ENCODE measurements at places on chromosomes 1 and 21. TPM values are rescaled to one million over a fixed set of nuclear protein-coding genes. Genes with fewer than 3 reads are reported as not detected.

S100A7A gene
- not detected for total RNA-seq

- peak overlapping the region; percentile 23 for H3K27ac ChIP-seq
- no peaks in the 10 kb centered on the region for H3K4me1 ChIP-seq
- no peak for DNase-seq
- no peaks in the 10 kb centered on the region for H3K36me3 ChIP-seq
- H3K27me3 ChIP-seq: no peaks in the 10 kb centered on the region
- H3K4me3 ChIP-seq: no peak overlapping the region
Observed at GRCh38 chr1:119779869-119780356, 11.2 kb upstream of the HMGCS2 start.

DNA sequence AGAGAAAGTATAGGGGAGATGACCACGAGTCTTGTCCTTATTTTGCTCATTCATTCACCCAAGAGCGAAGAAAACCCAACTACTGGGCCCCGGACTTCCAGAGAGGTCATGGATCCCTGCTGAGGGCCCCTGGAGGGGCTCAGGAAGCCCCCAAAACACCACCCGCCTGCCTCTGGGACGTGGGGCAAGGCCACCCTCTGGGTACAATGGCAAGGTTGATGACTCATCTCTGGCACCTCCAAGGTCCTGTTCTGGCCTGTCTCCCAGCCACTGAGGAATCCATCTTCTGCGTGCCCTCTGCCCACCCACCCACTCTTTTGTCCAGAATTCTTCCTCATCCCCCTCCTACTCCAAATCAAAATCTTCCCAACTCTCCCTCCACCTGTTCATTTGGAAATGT, 21.3 kb upstream of the PRDM15 start:
- no peak overlapping the region for H3K27ac ChIP-seq
- H3K36me3 ChIP-seq: no peaks in the 10 kb centered on the region
- H3K4me3 ChIP-seq: no peak overlapping the region
- DNase-seq: no peak
- no peaks in the 10 kb centered on the region for H3K4me1 ChIP-seq

GRCh38 chr21:37623689-37624088, 257.1 kb downstream of the DYRK1A start:
- no peaks in the 10 kb centered on the region for H3K36me3 ChIP-seq
- no peaks in the 10 kb centered on the region for H3K4me1 ChIP-seq
- no peak overlapping the region for H3K4me3 ChIP-seq
- H3K27me3 ChIP-seq: no peaks in the 10 kb centered on the region
- H3K27ac ChIP-seq: no peak overlapping the region

FCGR2B gene
- total RNA-seq: 124 TPM

GRCh38 chr1:233959102-233959501, 54.6 kb downstream of the SLC35F3 start:
- H3K36me3 ChIP-seq: no peaks in the 10 kb centered on the region
- no peak overlapping the region for H3K27ac ChIP-seq
- no peak for DNase-seq

NDUFS5 gene
- total RNA-seq: 393 TPM

- H3K36me3 ChIP-seq: no peaks in the 10 kb centered on the region
- no peaks in the 10 kb centered on the region for H3K27me3 ChIP-seq
- no peak for DNase-seq
- H3K4me1 ChIP-seq: no peaks in the 10 kb centered on the region
Observed at GRCh38 chr1:242452573-242452972, 71.9 kb downstream of the PLD5 start.

FCGR1A gene
- 2.8 TPM for total RNA-seq

- H3K4me3 ChIP-seq: no peak overlapping the region
- no peaks in the 10 kb centered on the region for H3K27me3 ChIP-seq
- no peaks in the 10 kb centered on the region for H3K36me3 ChIP-seq
- no peak overlapping the region for H3K27ac ChIP-seq
- no peak for DNase-seq
- H3K4me1 ChIP-seq: peaks cover 11% of the 10 kb centered on the region
Observed at GRCh38 chr1:208222376-208223126, 21.6 kb downstream of the PLXNA2 start.

GGPS1 gene
- total RNA-seq: 22.4 TPM

DNA sequence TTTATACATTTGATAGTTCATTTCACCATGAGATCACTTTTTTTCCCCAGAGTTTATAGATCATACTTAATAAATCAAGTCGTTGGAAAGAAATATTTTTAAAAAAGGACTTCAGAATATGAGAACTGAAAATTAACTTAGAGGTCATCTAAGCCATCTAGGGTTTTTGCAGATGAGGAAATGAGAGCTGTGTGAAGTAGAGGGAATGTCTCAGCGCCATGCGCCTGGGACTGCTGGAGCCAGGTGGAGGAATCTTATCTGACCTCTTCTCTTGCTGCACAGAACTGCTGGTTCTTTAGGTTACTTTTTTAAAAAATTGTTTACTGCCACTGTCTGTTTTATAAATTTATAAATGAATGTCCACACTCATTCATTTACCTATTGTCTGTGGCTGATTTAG, 11.5 kb downstream of the SH3BGR start:
- no peak for DNase-seq
- no peaks in the 10 kb centered on the region for H3K4me1 ChIP-seq
- H3K36me3 ChIP-seq: no peaks in the 10 kb centered on the region
- no peaks in the 10 kb centered on the region for H3K27me3 ChIP-seq

GRCh38 chr1:216723274-216723780, at the start of gene ESRRG:
Gene ESRRG (minus strand): TSS chr1:216723429. CDS start chr1:216723299, 130 bp downstream.
- no peaks in the 10 kb centered on the region for H3K36me3 ChIP-seq
- no peaks in the 10 kb centered on the region for H3K4me1 ChIP-seq
- H3K27ac ChIP-seq: no peak within 1 kb of the TSS
- peak within 1 kb of the TSS; percentile 55 for H3K4me3 ChIP-seq
- no peaks in the 10 kb centered on the region for H3K27me3 ChIP-seq

FAM3B gene
- total RNA-seq: 1.6 TPM

- no peaks in the 10 kb centered on the region for H3K4me1 ChIP-seq
- H3K36me3 ChIP-seq: no peaks in the 10 kb centered on the region
- H3K27me3 ChIP-seq: no peaks in the 10 kb centered on the region
Observed at GRCh38 chr1:151416231-151416630, 16.9 kb downstream of the PSMB4 start.

DNAJC28 gene
- 2.0 TPM for total RNA-seq

MYOG gene
- total RNA-seq: not detected

- no peak for DNase-seq
- H3K27me3 ChIP-seq: no peaks in the 10 kb centered on the region
- H3K4me1 ChIP-seq: no peaks in the 10 kb centered on the region
- no peaks in the 10 kb centered on the region for H3K36me3 ChIP-seq
- no peak overlapping the region for H3K4me3 ChIP-seq
Observed at GRCh38 chr1:79431340-79431739, 424.8 kb upstream of the ADGRL4 start.

GRCh38 chr1:16248603-16249516, 11.9 kb upstream of the CPLANE2 start:
- H3K27me3 ChIP-seq: no peaks in the 10 kb centered on the region
- peak; percentile 68 for DNase-seq
- peaks cover 4% of the 10 kb centered on the region for H3K36me3 ChIP-seq
- peak overlapping the region; percentile 83 for H3K27ac ChIP-seq
- H3K4me3 ChIP-seq: peak overlapping the region; percentile 4

GRCh38 chr1:9291914-9292360, 757 bp upstream of the SPSB1 start:
- peak overlapping the region; percentile 92 for H3K27ac ChIP-seq
- H3K36me3 ChIP-seq: no peaks in the 10 kb centered on the region
- H3K27me3 ChIP-seq: no peaks in the 10 kb centered on the region
- peak overlapping the region; percentile 98 for H3K4me3 ChIP-seq

- no peak overlapping the region for H3K27ac ChIP-seq
- H3K4me3 ChIP-seq: no peak overlapping the region
- no peaks in the 10 kb centered on the region for H3K36me3 ChIP-seq
- no peaks in the 10 kb centered on the region for H3K4me1 ChIP-seq
Observed at GRCh38 chr1:18020021-18020817, 87.4 kb upstream of the IGSF21 start.

- H3K4me1 ChIP-seq: no peaks in the 10 kb centered on the region
- H3K27me3 ChIP-seq: no peaks in the 10 kb centered on the region
- no peak overlapping the region for H3K27ac ChIP-seq
- DNase-seq: no peak
- H3K36me3 ChIP-seq: no peaks in the 10 kb centered on the region
Observed at GRCh38 chr1:207084701-207085180, 3.9 kb upstream of the C4BPB start.

GSTM5 gene
- 4.6 TPM for total RNA-seq

DNA sequence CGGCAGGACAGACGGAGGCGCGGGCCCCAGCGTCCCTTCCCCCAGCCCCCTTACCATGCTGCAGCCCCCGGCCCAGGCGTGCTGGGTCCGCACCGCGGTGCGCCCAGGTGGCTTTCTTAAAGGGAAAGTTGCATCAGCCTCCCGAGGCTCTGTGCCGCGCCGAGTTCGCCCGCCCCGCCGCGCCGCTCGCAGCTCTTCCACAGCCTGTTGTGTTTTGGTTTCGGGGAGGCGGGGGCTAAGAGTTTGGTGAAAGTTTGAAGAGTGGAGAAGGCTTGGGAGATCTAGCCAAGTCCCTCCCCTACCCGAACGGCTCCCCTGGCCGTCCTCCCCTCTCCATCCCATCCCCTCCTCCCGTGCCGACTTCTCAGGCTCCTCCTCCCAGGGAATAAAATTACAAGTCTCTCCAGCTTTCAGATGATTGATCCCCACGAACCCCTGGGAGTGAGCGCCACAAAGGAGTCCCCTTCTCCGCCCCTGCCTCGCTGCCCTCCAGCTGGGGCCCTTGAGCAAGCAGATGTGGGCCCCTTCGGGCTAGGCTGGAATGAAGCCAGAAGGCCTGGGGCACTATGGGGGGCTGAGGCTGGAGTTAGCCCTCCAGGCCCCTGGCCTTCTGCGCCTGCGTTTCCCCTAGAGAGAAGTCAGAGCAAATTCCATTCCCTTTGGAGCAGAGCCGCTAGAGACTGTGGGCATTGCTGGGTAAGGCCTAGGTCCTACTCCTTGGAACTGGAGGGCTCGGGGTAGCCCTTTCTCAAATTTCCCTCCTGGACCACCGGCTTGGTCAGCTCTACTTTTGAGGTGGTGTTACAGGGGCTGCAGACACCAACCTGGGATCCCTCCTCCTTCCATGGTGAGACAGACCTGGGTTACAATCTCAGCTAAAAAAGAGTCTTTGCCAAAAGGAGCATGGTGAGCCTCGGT, at the start of gene SLC6A9:
Gene SLC6A9, minus strand, starts transcription at position 211 of the 918 bp plus-strand sequence. CDS start 7,185 bp downstream, outside the sequence.
- peak; percentile 68 for DNase-seq
- no peaks in the 10 kb centered on the region for H3K36me3 ChIP-seq
- peak within 1 kb of the TSS; percentile 84 for H3K4me3 ChIP-seq

- H3K4me1 ChIP-seq: no peaks in the 10 kb centered on the region
- no peak for DNase-seq
- H3K27ac ChIP-seq: no peak overlapping the region
- no peak overlapping the region for H3K4me3 ChIP-seq
- no peaks in the 10 kb centered on the region for H3K36me3 ChIP-seq
Observed at GRCh38 chr1:110515041-110515440, 3.9 kb downstream of the KCNA10 start.

- DNase-seq: no peak
- peaks cover 15% of the 10 kb centered on the region for H3K4me1 ChIP-seq
- no peak overlapping the region for H3K27ac ChIP-seq
- no peak overlapping the region for H3K4me3 ChIP-seq
Observed at GRCh38 chr21:38989379-38989744, 183.6 kb downstream of the ETS2 start.

GRCh38 chr21:46171996-46172862, 12.0 kb downstream of the SPATC1L start:
- H3K27ac ChIP-seq: no peak overlapping the region
- DNase-seq: no peak
- no peak overlapping the region for H3K4me3 ChIP-seq

GRCh38 chr1:60169206-60169605, 95.6 kb upstream of the C1orf87 start:
- H3K27me3 ChIP-seq: no peaks in the 10 kb centered on the region
- no peak for DNase-seq
- no peak overlapping the region for H3K4me3 ChIP-seq
- no peaks in the 10 kb centered on the region for H3K36me3 ChIP-seq
- H3K4me1 ChIP-seq: no peaks in the 10 kb centered on the region
- no peak overlapping the region for H3K27ac ChIP-seq

DISP1 gene
- 7.5 TPM for total RNA-seq

PLXNA2 gene
- total RNA-seq: 18.2 TPM

KRTAP13-2 gene
- total RNA-seq: not detected

DNA sequence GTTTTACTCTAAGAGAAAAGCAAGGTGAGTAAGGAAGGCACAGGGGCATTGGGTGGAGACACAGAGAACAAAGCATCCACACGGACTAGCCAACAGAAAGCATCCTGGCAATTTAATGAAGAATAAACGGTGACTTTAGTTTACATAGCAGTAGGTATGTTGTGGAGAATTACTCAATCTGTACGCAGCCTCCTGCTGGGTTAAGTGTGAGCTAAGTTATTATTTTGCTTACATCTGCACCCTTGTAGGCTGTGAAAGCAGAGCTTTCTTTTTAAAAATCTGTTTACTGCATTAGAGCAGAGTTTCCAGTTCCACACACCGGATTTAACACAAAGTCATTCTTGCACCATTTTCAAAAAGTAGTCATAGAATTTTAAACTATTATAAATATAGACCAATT, 144.5 kb downstream of the AKT3 start:
- H3K36me3 ChIP-seq: no peaks in the 10 kb centered on the region
- no peak overlapping the region for H3K27ac ChIP-seq
- H3K4me3 ChIP-seq: no peak overlapping the region
- no peaks in the 10 kb centered on the region for H3K4me1 ChIP-seq

FOXE3 gene
- total RNA-seq: not detected

DNA sequence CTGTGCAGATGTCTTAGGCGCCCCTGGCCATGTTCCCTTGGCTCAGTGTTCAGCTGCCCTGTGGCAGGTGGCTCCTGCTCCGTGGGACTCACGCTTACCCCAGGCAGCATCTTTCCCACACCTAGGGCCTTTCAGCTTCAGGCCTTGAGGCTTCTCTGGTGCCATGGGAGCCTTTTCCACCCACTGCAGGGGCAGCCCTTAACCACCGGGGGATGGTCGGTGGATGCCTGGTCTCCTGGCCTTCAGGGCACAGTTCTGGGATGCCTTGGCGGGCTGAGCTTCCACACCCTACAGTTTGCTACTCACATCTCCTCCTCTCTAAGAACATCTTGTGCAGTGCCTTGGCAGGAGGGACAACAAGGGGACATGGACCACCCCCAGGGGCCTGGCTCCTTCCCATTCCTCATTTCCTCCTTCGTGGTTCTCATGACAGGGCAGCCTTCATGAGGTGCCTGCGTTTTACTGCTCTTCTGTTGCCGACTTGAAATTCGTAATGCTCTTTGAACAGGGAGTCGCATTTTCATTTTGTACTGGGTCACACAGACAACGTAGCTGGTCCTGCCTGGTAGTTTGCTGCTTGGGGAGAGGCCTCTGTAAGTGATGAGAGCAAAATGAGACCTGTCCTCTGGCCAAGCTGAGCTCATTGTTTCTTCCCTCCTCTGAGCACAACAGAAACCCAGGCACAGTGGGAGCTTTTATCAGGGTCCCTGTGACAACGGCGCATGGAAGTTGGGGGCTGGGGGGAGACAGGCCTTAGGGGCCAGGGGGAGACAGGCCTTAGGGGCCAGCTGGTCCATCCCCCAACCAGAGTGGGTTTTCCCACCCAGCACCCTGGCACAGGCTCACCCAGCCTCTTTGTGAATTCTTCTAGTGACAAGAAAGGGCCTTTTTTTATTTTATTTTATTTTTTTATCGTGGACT, 62.0 kb upstream of the NEK2 start:
- H3K27ac ChIP-seq: no peak overlapping the region
- no peak for DNase-seq
- H3K36me3 ChIP-seq: no peaks in the 10 kb centered on the region
- no peaks in the 10 kb centered on the region for H3K27me3 ChIP-seq
- H3K4me1 ChIP-seq: peaks cover 3% of the 10 kb centered on the region
